ENCODE measurements at places on chromosomes 3 and 15. TPM values are rescaled to one million over a fixed set of nuclear protein-coding genes. Genes with fewer than 3 reads are reported as not detected.

Gene FETUB
- not detected for polyA plus RNA-seq

Gene CPEB1
- not detected for polyA plus RNA-seq

DNA sequence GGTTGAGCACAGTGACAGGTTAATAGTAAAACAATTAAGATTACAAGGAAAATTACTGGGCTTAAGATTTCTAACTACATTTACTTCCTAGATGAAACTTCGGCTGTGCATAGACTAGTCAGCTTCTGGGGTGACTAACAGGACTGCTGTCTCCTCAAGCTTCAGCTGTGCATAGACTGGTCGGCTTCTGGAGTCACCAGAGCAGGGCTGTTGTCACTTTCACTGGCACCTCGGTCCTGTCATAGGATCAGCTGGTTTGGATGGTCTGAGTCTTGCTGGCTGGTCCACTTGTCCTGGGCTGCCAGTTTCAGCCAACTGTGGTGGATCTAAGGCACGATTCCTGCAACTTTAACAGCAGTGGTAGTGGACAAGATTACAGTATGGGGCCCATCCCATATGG, 23.9 kb upstream of the ACAD9 start:
- DNase-seq, result no peak
- no peak overlapping the region for H3K27ac ChIP-seq
- H3K36me3 ChIP-seq, result peaks cover 44% of the 10 kb centered on the region
- H3K27me3 ChIP-seq, result no peaks in the 10 kb centered on the region

DNA sequence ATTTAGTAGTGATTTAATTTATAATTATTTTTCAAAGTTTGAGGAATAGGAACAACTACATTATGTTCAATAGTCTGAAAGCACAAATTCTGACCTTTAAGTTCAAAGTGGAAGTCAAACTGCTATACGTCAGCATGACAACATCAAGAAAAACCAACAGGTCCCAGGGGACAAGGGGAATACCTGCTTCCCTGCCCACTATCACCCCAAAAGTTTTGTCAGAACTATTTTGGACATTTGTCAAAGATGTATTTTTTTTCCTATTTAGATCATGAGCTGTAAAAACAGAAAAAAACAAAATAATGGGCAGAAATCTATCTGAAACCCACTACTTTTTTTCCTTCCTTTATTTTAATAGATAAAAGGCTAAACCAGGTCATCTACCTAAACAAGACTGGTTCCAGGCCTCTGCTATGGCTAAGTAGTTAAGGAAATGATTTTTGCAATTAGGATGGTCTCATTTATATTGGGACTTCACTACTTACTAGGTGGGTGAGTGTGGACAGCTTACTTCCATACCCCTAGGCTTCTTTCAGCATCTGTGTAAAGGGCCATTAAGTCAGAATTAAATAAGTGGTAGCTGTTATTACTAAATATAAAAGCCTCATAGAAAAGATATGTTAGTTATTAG, 746.3 kb downstream of the FHIT start:
- DNase-seq, result peak; percentile 71
- H3K36me3 ChIP-seq, result no peaks in the 10 kb centered on the region
- H3K27me3 ChIP-seq, result no peaks in the 10 kb centered on the region
- peak overlapping the region; percentile 13 for H3K4me3 ChIP-seq

DNA sequence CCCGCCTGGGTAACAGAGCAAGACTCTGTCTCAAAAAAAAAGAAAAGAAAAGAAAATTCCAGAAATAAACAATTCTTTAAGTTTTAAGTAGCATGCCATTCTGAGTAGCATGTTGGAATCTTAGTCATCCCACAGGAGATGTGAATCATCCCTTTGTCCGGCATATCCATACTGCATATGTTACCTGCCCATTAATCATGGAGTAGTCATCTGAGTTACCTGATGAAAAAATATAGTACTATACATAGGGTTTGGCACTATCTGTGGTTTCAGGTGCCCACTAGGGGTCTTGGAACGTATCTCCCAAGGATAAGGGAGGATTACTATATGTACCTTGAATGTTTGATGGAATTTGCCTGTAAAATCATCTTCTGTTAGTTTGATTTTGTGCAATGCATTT, 6.3 kb upstream of the CCR4 start:
- no peaks in the 10 kb centered on the region for H3K27me3 ChIP-seq
- H3K36me3 ChIP-seq, result no peaks in the 10 kb centered on the region
- H3K4me1 ChIP-seq, result peaks cover 6% of the 10 kb centered on the region
- no peak overlapping the region for H3K27ac ChIP-seq
- no peak overlapping the region for H3K4me3 ChIP-seq
- DNase-seq, result no peak

- DNase-seq, result no peak
- H3K27me3 ChIP-seq, result no peaks in the 10 kb centered on the region
- peaks cover 29% of the 10 kb centered on the region for H3K36me3 ChIP-seq
- no peak overlapping the region for H3K4me3 ChIP-seq
- no peaks in the 10 kb centered on the region for H3K4me1 ChIP-seq
Observed at GRCh38 chr3:149009732-149010131, 18.4 kb downstream of the GYG1 start.

DNA sequence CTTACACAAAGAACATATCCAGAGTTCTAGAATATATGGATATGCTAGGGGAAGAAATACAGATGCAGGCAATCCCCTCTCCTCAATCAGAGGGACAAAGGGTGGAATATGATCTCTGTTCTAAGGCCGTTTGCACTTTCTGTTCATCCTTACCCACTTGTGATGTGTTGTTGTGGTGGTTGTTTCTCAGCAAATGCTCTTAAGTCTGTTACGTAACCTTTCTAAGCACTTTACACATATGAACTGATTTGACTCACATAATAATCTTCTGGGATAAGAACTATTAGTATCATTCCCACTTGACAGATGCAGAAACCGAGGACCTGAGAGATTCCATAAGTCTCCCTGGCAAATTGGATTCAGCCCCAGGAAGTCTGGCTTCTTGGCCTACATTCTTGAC, 40.5 kb downstream of the NGRN start:
- DNase-seq, result no peak
- H3K4me1 ChIP-seq, result peaks cover 16% of the 10 kb centered on the region
- no peaks in the 10 kb centered on the region for H3K27me3 ChIP-seq
- H3K36me3 ChIP-seq, result no peaks in the 10 kb centered on the region

GRCh38 chr3:113890256-113890900, 51.8 kb downstream of the GRAMD1C start:
- H3K27ac ChIP-seq, result no peak overlapping the region
- no peak overlapping the region for H3K4me3 ChIP-seq
- no peak for DNase-seq
- no peaks in the 10 kb centered on the region for H3K27me3 ChIP-seq

- H3K27me3 ChIP-seq, result no peaks in the 10 kb centered on the region
- H3K4me3 ChIP-seq, result no peak overlapping the region
- DNase-seq, result no peak
- H3K4me1 ChIP-seq, result no peaks in the 10 kb centered on the region
- peak overlapping the region; percentile 75 for H3K27ac ChIP-seq
Observed at GRCh38 chr15:58440158-58440910, 8.5 kb downstream of the LIPC start.

DNA sequence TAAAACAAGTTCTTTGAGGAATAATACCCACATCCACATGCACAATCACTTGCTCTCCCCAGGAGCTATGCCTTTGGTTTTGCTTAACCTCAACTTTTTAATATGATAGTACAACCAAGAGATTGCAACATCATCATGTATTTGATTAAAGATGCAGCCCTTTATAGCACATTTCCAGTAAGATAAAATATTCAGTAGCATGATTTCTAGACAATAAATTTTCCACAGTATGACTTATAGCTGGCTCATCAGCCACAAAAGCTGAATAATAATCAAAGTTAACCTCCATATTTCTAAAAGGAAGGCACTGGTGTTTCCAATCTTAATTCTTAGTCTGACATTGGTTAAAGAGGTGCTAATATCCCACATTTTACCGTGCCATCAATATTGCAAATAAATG, 622.5 kb downstream of the TBL1XR1 start:
- DNase-seq, result no peak
- H3K4me3 ChIP-seq, result no peak overlapping the region
- no peaks in the 10 kb centered on the region for H3K36me3 ChIP-seq
- no peak overlapping the region for H3K27ac ChIP-seq
- H3K27me3 ChIP-seq, result no peaks in the 10 kb centered on the region

DNA sequence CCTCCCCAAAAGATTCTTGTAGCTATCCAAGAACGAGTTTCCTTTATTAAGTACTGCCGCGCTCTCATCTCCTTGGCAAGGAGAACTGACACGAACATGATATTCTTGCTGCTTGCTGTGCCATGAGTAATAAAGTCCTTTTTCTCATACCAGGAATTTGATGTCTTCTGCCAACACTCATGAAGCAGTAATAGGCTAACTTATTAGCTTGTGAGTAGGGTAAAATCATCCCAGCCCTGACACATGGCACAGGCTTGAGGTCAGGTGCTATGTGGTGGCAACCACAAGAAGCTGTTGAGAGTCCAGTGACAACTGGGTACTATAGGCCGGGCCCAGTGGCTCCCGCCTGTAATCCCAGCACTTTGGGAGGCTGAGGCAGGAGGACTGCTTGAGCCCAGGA, 22.7 kb upstream of the UBXN7 start:
- DNase-seq, result no peak
- H3K27me3 ChIP-seq, result no peaks in the 10 kb centered on the region
- H3K4me3 ChIP-seq, result no peak overlapping the region
- H3K4me1 ChIP-seq, result no peaks in the 10 kb centered on the region
- H3K27ac ChIP-seq, result no peak overlapping the region
- H3K36me3 ChIP-seq, result no peaks in the 10 kb centered on the region

GRCh38 chr3:9552252-9552999, 1.2 kb downstream of the LHFPL4 start:
- no peak overlapping the region for H3K4me3 ChIP-seq
- peaks cover 5% of the 10 kb centered on the region for H3K36me3 ChIP-seq
- H3K27me3 ChIP-seq, result peaks cover 71% of the 10 kb centered on the region
- peaks cover 16% of the 10 kb centered on the region for H3K4me1 ChIP-seq
- DNase-seq, result no peak
- no peak overlapping the region for H3K27ac ChIP-seq

Measured in naive B cell (primary cell).